ENCODE measurements at places on chromosomes 2 and 18. TPM values are rescaled to one million over a fixed set of nuclear protein-coding genes. Genes with fewer than 3 reads are reported as not detected.

DNA sequence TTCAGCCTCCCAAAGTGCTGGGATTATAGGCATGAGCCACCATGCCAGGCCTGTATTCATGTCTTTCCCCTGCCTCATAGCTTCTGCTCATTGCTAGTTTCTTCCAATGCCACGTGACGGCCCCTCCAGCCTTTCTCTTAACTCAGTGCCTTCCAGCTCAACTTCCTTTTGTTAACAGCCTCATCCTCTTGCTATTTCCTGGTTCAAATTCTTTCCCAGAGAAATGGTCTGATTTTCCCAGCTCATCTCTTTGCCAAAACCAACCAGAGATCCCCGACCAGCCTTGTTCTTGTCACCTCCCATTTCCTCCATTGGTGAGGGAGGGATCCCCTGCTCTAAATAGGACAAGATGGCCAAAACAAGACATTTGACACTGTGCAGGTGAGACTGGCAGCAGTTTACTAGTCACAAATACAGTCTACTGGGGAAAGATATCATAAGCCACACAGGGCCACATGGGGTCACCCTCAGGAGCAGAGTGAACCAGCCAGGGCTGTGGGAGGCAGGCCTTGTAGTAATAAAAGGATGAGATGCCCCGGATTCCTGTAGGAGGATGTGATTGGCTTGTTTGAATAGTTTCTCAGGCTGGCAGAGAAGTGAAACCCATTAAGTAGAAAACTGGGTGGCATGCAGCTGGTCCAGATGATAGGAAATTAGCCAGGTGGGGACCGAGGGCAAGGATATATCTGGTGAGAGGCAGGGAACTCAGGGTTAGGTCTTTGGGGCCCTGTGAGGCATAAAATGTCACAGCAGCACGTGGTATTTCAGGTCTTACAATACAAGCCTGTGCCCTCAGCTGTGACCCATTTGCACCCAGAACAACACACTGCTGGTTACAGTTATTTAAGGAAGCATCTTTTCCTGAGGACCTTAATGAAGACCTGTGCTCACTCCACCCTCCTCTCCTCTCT, 6.4 kb downstream of the CD207 start:
- DNase-seq = peak; percentile 33

DNA sequence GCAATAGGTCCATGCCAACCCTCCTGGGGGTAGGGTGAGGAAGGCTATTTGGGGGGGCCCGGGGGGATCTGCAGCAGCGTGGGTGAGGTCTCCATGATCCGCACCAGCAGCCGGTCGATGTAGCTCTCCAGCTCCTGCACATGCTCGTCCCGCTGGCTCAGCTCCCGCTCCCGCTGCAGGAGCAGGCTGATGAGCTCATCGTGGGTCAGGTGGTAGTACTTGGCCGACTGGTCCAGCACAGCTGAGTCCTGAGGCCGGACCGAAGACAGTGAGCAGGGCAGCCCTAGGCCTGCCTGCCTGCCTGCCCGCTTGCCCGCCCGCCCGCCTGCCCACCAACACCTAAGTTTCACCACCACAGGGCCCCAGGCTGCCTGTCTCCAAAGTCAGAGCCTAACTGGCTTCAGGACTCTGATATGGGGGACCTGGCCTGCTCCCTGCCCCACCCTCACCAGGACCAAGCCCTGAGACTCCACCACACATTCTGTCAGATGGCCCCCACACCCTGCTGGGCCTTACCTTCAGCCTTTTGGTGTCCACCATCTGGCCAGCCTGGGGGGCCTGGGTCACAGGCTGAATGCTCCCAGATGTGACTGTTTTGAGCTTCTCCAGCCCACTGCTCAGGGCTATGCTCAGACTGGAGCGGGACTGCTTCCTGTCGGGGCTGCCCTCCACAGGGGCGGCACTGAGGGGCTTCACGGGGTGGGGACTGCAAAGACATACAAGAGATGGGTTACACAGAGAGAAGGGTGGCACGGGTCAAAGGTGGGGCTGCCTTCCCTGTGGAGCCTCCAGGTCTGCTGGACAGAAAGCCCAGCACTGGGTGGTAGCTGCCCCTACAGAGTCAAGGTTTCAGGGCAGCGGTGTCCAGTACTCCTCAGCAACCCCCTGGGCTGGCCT, 4.2 kb upstream of the SFXN5 start:
- DNase-seq = no peak

GRCh38 chr2:64766841-64767669, 113.3 kb upstream of the SERTAD2 start:
- no peak for DNase-seq

- no peak for DNase-seq
Measured at GRCh38 chr18:74255131-74255616, 36.6 kb downstream of the CYB5A start.

DNA sequence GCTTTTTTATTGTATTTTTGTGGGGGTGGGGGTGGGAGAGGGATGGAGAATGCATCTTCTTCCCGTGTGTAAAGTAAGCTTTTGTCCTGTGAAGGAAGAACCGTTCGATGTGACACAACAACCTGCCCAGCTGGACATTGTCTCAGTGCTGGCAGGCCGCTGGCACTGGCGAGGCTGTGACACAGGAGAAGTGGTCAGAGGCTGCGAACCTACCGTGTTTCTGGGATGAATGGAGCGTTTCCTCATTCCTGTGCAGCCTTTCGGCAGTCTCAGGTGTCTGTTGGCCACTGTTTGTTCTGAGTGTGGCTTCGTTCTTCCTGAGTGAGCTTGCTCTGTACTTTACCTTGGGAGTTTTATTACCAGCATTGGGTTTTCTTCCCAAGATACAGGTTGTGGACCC, 8.0 kb downstream of the RAMP1 start:
- peak; percentile 20 for DNase-seq

GRCh38 chr18:21191596-21192307, 50.3 kb upstream of the GREB1L start:
- DNase-seq = no peak

- DNase-seq = no peak
Measured at GRCh38 chr18:45175511-45175910, 439.8 kb upstream of the SLC14A2 start.

DNA sequence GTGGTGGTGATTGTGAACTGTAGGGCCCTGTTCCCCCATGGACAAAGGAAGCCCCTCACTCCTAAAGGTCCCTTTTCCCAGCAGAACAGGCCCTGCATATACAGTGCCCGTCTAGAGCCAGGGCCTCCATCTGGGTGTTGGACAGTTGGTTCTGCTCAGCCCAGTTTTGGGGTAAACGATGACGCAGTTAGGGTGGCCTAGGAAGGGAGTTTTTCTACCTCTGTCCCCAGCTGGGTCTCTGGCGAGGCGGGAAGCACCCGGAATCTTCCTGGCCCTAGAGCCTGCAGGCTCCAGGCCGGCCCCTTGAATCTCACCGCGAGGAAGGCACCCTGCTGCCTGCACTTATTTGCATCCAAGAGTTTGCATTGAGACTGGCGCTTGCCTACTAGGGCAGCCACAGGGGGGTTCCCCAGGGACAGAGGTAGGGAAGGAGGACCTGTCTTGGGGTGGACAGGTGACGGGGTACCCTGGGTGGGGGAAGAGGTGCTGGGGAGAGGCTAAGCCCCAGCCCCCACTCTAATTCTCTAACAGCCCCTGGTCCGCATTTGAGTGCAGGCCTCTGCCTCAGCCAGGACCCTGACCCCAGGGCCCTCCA, 529 bp upstream of the MTA3 start:
- DNase-seq = peak; percentile 21

GRCh38 chr2:37449761-37450296, 105.4 kb downstream of the QPCT start:
- DNase-seq = no peak

DNA sequence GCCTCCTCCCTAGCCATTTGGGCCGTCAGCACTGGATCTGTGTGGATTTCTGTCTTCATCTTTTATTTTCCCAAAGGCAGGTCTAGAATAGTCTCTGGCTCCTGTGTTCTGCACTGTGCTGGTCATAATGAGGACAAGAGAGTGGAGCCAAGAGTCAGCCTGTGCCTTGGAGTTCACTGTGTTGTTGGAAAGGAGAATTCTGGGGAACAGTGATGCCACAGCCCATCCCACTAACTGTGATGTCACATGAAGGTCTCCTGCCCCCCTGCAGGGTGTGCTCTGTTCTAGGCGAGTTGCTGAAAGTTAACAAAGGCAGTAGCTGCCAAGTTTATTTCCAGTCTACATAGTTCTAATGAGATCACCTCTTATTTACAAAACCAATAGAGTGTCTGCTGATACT, 248.5 kb downstream of the TPGS2 start:
- DNase-seq = peak; percentile 70

GRCh38 chr18:49757513-49758262, 55.6 kb downstream of the ACAA2 start:
- DNase-seq = no peak

GRCh38 chr18:37710726-37711125, 145.1 kb upstream of the CELF4 start:
- no peak for DNase-seq

DNA sequence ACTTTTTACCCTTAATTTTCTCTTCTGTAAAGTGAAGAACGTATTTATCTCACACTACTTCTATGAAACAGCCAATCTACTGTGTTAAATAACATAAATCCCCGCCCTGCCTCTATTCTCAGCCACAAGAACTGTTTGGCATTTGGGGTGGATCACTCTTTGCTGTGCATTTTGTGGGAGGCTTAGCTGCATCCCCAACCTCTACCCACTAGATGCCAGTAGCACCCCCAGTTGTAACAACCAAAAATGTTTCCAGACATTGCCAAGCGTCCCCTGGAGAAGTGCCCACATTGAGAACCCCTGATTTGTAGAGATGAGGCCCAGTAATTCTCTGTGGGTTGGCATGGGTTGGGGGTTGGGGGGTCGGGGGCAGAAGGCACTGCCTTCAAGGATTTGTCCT, 94.7 kb upstream of the BOD1L2 start:
- DNase-seq = no peak

DNA sequence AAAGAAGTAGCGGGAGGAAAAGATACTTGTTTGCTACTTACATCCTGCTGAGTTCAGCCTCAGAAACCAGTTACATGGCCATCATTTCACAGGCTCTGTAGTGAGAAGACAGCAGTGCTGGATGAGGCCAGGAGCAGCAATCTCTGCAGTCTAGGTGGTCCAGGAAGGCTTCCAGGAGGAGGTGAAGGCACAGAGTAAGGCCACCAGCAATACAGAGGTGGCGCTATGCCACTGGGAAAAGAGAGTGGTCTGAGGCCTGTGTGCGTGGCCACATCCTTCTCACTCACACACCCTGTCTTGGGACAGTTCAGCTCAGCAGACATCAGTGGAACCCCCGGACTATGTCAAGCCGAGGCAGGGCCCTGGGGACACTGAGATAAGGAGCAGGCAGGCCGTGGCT, 162.7 kb downstream of the KLHL29 start:
- DNase-seq = no peak

GRCh38 chr18:62187543-62188510, 772 bp downstream of the RELCH start:
- DNase-seq = peak; percentile 25

RAX gene
- total RNA-seq = not detected

ACVR2A gene
- 12.9 TPM for total RNA-seq

HDAC4 gene
- total RNA-seq = 29.1 TPM

GPBAR1 gene
- 5.2 TPM for total RNA-seq

ARMC9 gene
- 3.5 TPM for total RNA-seq

EIF2AK2 gene
- total RNA-seq = 21.9 TPM

GAD1 gene
- total RNA-seq = not detected

TMEFF2 gene
- 3.3 TPM for total RNA-seq

PDCL3 gene
- 27.1 TPM for total RNA-seq

COL4A3 gene
- 7.6 TPM for total RNA-seq

LYPD6B gene
- not detected for total RNA-seq

LRRTM4 gene
- 1.0 TPM for total RNA-seq

TXNDC2 gene
- 0.42 TPM for total RNA-seq

GLI2 gene
- 4.1 TPM for total RNA-seq

Data from right cardiac atrium (tissue), 5 donors.